ENCODE measurements at places on chromosomes 7 and 10.
A peak's percentile ranks its signal among the peaks of the same experiment; 100 is the strongest.

DNA sequence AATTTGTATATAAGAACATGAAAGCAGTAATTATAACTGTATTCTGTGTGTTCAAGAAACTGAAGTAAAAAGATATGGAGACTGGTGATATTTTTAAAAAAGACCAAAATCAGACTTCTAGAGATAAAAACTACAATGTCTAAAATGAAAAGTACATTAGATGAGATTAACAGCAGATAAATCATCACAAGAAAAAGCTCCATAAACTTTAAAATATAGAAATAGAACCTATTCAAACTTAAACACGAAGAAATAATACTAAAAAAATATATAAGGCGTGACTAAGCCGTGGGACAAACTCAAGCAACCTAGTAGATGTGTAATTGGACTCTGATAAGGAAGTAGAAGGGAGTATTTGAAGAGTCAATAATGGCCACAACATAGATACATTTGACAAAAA, 189.1 kb upstream of the ZMIZ1 start:
- DNase-seq, result no peak

DNA sequence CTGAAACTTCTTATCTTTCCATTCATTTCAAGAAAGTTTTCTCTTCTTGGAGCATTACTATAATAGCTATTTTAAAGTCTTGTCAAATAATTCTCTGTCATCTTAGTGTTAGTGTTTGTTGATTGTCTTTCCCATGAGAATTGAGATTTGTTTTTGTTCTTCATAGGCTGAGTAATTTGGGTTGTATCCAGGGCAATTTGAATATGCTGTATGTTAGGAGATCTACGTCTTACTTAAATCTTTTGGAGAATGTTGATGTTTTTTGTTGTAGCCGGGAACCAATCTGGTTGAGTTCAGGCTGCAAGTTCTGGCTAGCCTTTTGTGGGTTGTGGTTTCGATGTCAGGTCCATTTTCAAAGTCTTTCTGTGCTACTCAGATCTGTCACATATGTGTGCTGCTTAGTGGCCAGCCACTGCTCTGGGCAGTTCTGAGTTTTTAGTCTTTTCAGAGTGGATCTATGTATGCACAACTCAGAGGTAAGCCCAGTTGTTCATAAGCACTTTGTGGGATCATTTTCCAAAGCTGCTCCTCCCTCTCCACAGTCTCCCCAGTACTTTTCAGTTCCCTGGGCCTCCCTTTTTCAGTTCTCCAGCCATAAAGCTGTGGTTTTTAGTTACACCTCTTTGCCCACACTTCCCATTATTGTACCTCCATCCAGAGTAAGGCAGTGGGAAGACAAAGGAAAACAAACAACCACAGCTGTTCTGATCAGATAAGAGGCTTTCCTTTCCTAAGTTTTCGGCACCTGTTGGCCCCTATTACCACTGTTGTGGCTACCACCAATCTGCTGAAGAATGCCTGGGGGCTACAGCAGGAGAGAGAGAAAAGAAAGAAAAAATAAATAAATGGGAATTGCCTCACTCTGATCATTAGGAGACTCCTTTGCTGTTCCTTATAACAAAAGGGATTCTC, 4.7 kb upstream of the CCNJ start:
- no peak for DNase-seq

DNA sequence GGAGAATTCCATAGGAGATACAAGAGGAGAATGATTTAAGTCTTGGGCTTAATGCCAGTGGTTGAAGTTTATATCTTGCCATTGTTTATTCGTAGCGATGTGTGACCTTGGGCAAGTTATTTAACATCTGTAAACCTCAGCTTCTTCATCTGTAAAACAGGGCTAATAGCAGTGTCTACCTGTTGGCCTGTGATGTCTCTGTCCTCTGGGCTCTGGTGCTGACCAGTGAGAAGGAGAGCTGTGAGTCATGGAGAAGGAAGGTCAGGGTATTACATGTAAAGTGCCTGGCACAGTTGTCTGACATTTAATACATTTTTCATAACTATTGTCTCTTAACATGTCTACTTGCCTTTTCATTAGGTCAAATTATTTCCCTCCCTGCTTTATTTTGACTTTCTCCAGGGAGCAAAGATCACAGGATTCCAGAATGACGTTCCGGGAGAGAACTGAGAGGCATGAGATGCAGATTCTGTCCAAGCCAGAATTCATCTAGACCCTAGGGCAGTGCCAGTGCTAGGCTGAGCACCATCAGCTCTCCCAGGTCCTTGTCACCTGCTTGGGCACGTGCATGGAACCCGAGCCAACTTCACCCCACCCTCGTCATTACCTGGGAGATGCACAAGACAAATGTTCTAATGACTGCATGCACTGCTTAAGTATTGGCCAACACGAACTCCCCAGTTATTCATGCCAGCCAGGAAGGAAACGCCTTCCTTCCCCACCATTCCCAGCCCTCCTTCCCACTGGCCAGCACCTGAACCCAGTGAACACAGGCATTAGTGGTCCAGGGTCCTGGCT, 187.9 kb downstream of the DPY19L1 start:
- DNase-seq, result no peak

- no peak for DNase-seq
Measured at GRCh38 chr10:45058992-45059561, 58.4 kb downstream of the ZNF22 start.

DNA sequence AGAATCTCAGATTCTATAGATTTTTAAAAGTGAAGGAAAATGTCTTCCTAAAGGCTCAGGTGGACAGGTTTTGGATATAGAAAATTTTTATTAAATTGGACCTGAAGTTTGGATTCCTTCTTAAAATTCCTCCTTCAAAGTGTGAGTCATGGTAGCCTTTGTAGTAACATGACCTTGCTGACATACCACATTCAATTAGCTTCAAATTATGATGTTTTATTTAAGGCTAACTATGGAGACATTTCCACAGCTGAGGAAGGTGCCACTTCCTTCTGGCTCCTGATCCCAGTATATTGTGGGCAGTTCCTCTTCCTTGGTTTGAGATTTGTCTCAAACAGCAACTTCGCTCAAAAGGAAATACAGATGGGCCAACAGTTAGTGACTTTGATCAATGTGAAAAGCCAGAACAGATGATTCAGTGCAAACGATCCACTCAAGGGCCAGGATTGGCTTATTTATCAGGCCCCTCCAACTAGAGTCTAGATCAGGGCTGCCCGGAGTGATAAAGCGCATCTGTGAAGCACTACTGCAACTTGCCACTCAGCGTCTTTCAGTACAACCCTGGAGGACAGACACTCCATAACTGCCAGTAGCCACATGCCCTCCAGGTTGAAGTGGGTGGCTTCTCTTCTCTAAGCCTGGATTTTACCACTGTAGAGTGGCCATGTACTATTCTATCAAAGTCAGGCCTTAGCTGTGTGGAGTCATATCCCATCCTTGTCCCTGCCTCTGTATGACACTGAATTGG, 573.5 kb downstream of the KIF20B start:
- DNase-seq, result no peak

DNA sequence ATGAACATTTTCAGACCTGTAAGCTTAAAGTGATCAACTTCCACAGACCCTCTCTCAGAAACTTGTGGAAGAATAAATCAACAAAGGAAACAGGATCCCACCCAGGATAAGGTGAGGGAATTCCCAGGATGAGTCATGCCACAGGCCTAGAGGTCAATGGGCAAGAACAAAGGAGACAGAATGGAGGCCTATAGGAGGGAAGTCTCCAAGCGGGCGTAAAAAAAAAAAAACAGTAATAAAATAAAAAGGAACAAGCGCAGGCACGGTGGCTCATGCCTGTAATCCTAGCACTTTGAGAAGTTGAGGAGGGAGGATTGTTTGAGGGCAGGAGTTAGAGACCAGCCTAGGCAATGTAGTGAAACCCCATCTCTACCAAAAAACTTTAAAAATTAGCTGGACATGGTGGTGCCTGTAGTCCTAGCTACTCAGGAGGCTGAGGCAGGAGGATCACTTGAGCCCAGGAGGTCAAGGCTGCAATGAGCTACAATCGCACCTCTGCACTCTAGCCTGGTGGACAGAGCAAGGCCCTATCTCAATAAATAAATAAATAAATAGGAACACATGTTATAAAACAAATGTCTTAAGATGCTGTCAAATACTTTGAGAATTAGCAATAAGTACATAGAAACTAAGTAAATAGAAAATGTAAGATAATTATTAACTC, 8.4 kb downstream of the SORBS1 start:
- no peak for DNase-seq

- no peak for DNase-seq
Measured at GRCh38 chr7:158638001-158638400, 50.4 kb upstream of the PTPRN2 start.

DNA sequence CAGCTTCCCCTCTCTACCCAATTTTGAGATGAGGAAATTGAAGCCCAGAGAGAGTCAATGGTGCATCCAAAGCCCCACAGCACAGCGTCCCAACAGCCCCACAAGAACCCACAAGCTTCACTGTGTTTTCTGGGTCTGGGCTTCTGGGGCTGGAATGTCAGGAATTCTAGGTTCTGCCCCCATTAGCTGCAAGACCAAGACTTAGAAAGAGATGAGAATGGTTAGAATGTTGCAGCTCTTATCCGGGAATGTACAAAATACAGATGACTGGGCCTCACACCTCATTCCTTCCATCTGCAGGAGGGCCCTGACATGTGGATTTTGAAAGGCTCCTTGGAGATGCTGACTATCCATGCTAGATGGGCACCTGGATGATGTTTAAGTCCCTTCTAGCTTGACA, 6.0 kb upstream of the SGPL1 start:
- DNase-seq, result no peak

GRCh38 chr7:140316165-140316661, 82.1 kb downstream of the SLC37A3 start:
- peak; percentile 25 for DNase-seq
